Stimulated activated naive CD4-positive, alpha-beta T cell treated with Interleukin-2 at 50 U/mL for 16 hours (primary cell): ENCODE measurements at places on chromosomes 2 and 18.

DNA sequence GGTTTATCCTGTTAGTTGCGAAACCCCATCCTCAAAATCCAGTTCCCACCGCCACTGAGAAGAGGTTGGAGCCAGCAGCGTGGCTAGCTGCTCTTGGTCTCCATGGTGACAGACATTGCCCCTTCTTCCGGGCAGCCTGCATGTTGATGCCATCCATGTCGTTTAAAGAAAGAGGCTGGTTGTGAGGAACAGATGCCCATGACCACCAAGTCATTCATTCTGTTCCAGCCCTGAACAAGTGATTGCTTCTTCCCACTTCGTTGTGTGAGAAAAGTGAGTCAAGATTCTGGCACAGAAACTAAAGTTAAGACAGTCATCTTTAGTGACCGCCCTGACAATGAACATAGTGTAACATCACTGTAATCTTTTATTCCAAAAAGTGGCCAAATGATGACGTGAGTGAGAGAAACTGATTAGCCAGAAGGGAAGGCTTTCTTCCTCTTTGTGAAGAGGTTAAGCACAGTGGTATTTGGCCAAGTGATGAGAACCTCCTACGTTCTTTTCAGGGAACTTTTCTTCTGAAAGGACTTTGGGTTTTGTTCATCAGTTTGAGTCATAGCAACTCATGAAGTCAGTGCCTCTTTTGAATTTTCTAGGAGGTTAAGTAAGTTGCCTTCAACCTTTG is 272.5 kb downstream of the GALR1 start:
- DNase-seq, result no peak

- no peak for DNase-seq
These were observed 222.6 kb downstream of the INSIG2 start for GRCh38 chr2:118310681-118311429.

DNA sequence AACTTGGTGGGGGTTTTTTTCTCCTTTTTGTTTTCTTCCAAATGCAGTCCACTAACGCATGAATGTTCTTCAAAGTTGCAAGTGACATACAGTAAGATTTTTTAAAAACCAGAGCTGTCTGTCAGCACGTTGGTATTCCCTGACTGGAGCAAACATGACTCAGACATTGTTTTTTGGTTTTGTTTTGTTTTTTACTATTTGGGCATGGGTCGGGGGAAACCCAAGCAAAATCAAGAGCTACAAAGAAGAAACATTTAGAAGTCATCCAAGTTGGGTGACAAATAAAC is 726 bp upstream of the CCDC88A start:
- DNase-seq, result no peak

- DNase-seq, result no peak
These were observed 116.3 kb upstream of the TTN start for GRCh38 chr2:178923546-178923945.

DNA sequence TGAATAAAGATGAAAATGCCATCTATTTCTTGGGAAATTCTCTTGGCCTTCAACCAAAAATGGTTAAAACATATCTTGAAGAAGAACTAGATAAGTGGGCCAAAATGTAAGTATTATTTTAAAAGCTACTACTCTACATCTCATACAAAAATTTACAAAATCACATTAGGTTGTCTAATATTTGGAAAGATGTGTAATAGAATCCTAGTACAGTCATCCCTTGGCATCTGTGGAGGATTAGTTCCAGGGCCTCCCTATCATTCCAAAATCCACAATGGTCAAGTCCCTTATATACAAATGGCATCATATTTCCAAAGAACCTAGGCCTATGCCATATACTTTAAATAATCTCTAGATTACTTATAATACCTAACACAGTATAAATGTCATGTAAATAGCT is 41.2 kb downstream of the KYNU start:
- DNase-seq, result no peak

- DNase-seq, result no peak
These were observed 156.4 kb upstream of the GALNT13 start for GRCh38 chr2:153715218-153715850.

- no peak for DNase-seq
These were observed 57.2 kb downstream of the NCK2 start for GRCh38 chr2:105801961-105802360.

- no peak for DNase-seq
These were observed 87.9 kb downstream of the ICOS start for GRCh38 chr2:204024503-204024902.

DNA sequence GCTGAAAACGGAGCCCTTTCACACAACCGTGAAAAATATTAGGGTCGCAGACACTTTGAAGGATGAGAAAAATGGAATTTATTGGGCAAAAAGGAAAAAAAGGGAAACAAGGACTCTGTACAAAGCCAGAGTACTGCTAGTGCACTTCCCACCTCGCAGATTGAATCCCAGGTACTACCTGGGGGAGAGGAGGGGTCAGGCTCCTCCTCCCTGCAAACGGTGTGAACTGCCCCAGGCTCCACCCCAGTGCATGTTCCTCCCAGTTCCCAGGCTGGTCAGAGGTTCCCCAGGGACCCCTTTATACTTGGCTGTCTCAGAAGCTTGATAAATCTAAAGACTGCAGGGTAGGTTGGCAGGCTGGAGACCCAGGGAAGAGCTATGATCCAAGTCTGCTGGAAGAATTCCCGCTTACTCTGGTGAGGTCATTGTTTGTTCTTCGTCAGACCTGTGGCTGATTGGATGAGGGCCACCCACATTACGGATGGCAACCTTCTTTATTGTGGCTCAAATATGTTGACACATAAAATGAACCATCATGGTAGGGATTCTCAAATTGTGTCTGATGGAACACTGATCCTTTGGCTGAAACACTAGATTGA is 290.4 kb upstream of the POU3F3 start:
- no peak for DNase-seq

DNA sequence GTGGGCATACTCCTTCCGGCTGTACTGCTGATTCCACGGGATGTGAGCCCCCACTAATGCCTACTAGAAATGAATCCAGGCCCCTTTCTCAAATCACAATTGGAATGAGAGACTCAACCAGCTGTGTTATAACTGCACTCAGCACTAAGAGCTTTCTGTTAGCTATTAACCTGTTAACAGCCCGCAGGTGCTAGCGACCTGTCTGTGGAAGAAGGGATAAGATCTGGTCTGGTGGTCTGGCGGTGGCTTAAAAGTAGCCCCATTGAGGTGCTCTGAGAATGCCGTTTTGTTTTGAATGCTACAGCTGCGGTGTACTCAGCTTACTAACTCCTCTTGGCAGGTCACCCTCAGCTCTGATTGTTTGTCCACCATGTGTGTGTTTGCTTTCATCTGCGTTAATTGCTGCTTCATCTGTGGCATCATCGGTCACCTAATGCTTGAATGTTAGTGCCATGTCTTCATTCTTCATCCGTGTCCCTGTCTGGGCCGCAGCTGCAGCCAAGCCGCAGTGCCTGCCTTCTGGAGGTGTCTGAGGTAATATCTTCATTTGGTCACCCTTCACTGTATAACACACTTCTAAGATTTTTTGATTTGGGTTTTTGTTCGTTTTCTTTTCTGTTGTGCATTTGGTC is 16.3 kb downstream of the RAB12 start:
- no peak for DNase-seq

DNA sequence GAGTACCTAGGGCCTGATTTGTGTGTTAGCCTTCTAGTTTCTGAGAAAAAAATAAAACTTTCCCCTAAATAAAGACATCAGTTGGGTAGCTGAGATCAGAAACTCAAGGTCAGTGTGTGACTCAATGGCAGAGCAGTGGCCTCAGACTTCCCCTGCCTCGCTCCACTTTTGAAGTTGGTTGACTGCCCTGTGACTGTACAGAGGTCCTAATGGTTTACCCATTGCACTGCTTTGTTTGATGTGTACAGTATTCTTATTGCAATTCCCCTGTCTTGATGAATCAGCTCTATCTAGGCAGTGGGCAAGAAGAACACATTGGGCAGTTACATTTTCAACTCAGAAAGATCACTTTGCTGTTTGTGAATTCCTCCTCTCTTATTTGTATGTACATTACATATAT is 315.7 kb downstream of the KCNS3 start:
- no peak for DNase-seq

DNA sequence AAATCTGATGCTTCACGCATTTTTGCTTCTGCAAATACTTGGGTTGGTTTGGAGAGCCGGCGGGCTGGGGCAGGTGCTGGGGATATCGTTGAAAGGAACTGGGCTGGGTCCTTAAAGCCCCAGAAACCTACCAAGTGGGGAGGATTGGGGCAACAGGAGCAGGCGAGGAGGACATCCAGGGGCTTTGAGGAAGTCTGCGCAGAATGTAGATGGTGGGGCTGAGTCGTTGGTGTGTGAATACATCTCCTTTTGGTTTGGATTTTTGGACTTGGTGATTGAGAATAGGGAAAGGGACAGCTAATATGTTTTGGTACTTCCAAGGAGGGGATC is 1.1 kb downstream of the DCC start:
- DNase-seq, result no peak

- DNase-seq, result no peak
These were observed 131.4 kb downstream of the SEPTIN10 start for GRCh38 chr2:109482361-109482861.

- no peak for DNase-seq
These were observed 310.2 kb upstream of the STON1 start for GRCh38 chr2:48219555-48220436.

GRCh38 chr2:172345956-172346555 is 81.3 kb upstream of the ITGA6 start:
- no peak for DNase-seq

- no peak for DNase-seq
These were observed 104.3 kb upstream of the ST6GAL2 start for GRCh38 chr2:106990297-106990696.
